ENCODE measurements at places on chromosomes 16 and 17. TPM values are rescaled to one million over a fixed set of nuclear protein-coding genes. Genes with fewer than 3 reads are reported as not detected.

Gene MLYCD
- total RNA-seq = 27.2 TPM

Gene ZDHHC7
- 358 TPM for total RNA-seq

Gene SDK2
- 1.0 TPM for total RNA-seq

Gene PRR29
- total RNA-seq = not detected

Gene CX3CL1
- 1.3 TPM for total RNA-seq

Gene SLC35B1
- 52.7 TPM for total RNA-seq

Gene CRISPLD2
- 92.0 TPM for total RNA-seq

Gene SMPD3
- total RNA-seq = 76.3 TPM

Gene ITGA2B
- total RNA-seq = not detected

Measured in stomach (tissue), 19 donors.